Stimulated activated CD8-positive, alpha-beta memory T cell treated with anti-CD3 and anti-CD28 coated beads, Interleukin-7, amount 100 ng/mL, for 1 hour (primary cell): ENCODE measurements at places on chromosomes 16 and 17.

GRCh38 chr17:8056232-8056975, 17.5 kb downstream of the ALOX15B start:
- peak; percentile 38 for DNase-seq

DNA sequence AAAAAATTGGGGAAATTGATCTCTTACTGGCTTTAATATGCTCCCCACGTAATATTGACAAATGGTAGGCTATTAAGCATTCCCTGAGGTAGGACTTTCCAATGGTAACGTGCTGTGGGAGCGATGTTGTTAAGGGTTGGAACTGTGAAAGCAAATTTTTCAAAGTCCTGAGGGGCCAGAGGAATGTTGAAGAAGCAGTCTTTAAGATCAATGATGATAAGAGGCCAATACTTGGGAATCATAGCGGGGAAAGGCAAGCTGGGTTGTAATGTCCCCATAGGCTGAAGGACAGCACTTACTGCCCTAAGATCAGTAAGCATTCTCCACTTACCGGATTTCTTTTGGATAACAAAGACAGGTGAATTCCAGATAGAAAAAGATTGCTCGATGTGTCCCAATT, 69.6 kb upstream of the ARL4D start:
- no peak for DNase-seq

DNA sequence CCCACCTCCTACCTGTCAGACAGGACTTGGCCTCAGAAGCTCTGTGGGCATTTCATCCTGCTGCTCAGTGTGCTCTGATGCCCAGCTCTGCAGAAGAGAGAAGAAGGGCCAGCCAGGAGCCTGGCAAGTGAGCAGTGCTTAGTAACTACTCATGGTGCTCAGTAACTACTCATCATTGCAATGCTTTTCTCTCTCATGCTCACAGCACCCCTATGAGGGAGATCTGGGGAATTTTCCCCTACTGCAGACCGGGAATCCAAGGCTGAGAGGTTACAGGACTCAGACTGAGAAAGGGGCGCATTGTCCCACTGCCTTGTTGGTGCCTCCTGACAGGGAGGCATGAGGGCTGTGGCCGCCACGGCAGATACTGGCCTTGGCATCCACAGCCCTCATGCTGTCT, 261.1 kb downstream of the C16orf95 start:
- no peak for DNase-seq

DNA sequence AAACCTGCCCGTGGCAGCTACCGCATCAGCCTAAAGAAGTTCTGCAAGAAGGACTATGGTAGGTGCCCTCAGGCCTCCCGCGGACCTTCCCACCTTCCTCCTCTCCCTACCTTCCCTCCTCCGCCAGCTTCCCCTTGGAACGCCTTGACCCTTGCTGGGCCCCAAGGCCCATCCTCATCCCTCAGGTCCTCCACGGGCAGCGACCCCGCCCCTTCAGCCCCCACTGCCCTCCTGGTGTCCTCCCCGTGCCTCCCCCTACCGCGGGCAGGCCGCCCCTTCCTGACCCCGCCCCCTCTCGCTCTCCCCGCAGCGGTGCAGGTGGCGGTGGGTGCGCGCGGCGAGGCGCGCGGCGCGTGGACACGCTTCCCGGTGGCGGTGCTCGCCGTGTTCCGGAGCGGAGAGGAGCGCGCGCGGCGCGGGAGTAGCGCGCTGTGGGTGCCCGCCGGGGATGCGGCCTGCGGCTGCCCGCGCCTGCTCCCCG, 1.4 kb upstream of the TBC1D24 start:
- no peak for DNase-seq

GRCh38 chr16:82782715-82783251, 156.0 kb downstream of the CDH13 start:
- no peak for DNase-seq

DNA sequence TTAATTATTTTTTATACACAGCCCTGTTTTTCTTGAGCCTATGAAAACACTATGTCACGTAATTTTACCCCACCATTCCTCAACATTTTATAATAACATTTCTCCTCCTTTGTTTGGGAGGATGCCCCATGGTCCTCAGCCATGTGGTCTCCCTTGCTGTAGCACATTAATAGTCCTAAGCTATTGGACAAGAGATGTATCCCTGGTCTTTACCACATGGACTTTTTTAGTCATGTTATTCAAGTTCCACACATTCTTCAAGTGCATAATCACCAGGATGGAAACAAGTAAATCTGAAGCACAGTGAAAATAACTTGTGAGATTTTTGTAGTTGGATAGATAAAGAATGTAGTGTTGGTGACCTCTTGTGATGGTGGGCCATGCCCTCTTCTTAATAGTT, 2.0 kb upstream of the KRTAP2-3 start:
- DNase-seq, result no peak

GRCh38 chr17:83106913-83107655, 27.7 kb downstream of the METRNL start:
- DNase-seq, result no peak

GRCh38 chr17:78648293-78648692, 71.1 kb upstream of the DNAH17 start:
- DNase-seq, result no peak

- DNase-seq, result no peak
These were observed 711.1 kb upstream of the SOX9 start for GRCh38 chr17:71409712-71410111.

- no peak for DNase-seq
These were observed 4.0 kb downstream of the CBFA2T3 start for GRCh38 chr16:88973007-88973410.

- DNase-seq, result no peak
These were observed 21.2 kb upstream of the TAOK1 start for GRCh38 chr17:29368926-29369325.

GRCh38 chr17:75555679-75556153, 30.2 kb downstream of the LLGL2 start:
- no peak for DNase-seq

DNA sequence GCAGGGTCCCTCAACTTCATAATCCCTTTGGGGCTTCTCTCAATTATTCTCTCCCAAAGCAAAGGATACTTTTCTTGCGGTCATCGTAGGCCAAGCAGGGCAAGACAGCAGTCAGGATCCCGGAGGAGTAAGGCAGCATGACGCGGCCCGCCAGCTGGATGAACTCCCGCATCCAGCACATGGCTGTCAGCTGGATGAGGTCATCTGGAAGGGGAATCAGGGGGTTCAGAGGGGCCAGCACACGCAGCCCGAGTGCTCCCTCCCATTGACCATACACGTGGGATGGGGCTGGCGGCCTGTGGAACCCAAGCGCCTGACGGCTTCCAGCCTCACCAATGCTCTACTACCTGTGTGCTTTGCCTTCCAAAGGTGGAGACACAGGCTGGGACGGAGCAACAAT, 19.2 kb downstream of the VAC14 start:
- no peak for DNase-seq

GRCh38 chr16:4318451-4318910, 2.6 kb downstream of the GLIS2 start:
- no peak for DNase-seq
